A172 (cell line): ENCODE measurements at places on chromosomes 1 and 21.

DNA sequence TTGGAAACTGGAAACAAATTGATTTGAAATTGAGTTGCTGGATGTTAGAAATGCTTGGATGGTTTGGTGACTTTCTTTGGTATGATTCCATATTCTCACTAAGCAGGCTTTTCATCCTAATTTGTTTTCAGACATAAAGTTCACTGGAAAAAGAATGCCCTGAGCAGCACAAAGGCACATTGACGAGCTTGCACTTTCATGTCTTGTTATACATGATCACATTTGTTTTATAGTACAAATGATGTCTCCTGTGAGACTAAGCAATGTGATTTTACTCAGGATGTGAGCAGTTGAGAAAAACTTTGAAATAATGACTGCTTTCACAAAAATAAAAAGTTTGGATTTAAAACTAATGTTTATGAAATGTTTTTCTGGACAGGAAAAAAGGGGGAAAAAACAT is 63.6 kb downstream of the KCNT2 start:
- no peak for DNase-seq

- no peak for DNase-seq
Measured at GRCh38 chr1:173304529-173305227, 97.5 kb upstream of the TNFSF4 start.

- DNase-seq: no peak
Measured at GRCh38 chr1:223023863-223024262, 119.2 kb downstream of the TLR5 start.

GRCh38 chr1:157145076-157145475 is 6.9 kb upstream of the ETV3 start:
- no peak for DNase-seq

- peak; percentile 9 for DNase-seq
Measured at GRCh38 chr1:85450832-85451231, 14.1 kb downstream of the DDAH1 start.

DNA sequence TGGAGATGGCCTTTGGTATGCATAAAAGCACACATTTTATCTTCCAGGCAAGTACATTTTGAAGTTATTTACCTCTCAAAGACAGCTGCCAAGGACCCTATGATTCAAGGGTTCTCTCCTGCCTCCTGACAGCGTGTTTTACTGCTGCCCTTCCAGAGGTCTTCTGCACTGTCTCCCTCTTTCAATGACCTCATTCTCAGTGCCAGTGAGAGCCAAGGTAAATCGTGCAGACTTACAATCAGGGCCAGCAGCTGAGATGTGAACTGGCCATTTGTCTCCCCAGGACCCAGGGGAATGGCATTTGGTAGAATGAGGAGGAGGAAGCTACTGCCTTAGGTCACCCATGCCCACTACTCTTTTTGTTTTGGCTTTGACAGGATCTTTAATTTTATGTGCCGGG is 84.2 kb upstream of the FGGY start:
- no peak for DNase-seq

GRCh38 chr1:231969076-231969475 is 342.5 kb downstream of the DISC1 start:
- no peak for DNase-seq

- DNase-seq: peak; percentile 25
Measured at GRCh38 chr1:199948587-199949280, 78.8 kb upstream of the NR5A2 start.

GRCh38 chr1:98662356-98662670 is 792 bp downstream of the SNX7 start:
- DNase-seq: peak; percentile 33

- DNase-seq: no peak
Measured at GRCh38 chr1:77642196-77642595, 40.3 kb downstream of the ZZZ3 start.

GRCh38 chr1:231678011-231678432 is 51.4 kb downstream of the DISC1 start:
- no peak for DNase-seq

GRCh38 chr21:33211732-33212131 is 18.0 kb upstream of the IFNAR2 start:
- DNase-seq: no peak

GRCh38 chr1:30886710-30887428 is 21.7 kb downstream of the SDC3 start:
- no peak for DNase-seq

GRCh38 chr1:165501970-165502348 is 41.8 kb upstream of the LRRC52 start:
- DNase-seq: no peak

- DNase-seq: no peak
Measured at GRCh38 chr1:209160230-209160629, 423.3 kb upstream of the CAMK1G start.

DNA sequence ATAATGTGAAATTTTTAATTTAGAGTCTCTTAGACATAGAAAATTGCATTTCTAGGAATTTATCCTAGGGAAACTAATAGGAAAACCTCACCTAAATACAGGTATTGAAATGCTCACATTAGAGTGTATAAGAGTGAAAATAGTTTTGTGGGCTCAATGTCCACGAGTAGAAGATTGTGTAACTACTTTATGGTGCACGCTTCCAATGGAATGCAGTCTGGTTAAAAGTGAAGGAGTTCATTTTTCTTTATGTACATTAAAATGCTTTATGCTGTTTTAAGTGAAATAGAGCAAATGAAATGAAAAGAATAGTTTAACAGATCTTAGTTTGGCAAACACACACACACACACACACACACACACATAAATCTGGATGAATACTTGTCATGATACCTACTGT is 278.2 kb downstream of the USP25 start:
- DNase-seq: no peak

GRCh38 chr1:30411206-30411605 is 312.2 kb downstream of the MATN1 start:
- no peak for DNase-seq

DNA sequence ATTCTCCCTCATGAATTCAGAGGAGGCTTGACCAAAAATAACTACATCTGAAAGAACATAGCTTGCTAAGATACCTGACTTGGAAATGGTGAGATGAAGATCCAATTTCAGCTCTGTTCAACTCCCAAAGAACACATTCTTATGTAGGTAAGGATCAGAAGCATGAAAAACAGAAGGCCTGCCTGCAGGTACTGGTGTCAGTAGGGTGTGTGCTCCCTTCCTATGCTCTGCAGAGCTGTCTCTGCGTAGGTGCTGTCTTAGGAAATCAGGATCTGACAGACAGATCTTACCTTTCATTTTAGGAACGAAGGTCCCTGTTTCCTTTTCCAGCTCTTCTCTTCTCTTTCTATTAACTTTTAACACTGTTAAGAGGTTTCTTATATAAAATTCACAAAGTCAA is 5.6 kb upstream of the OR6K2 start:
- no peak for DNase-seq

- DNase-seq: no peak
Measured at GRCh38 chr21:41199588-41199987, 31.6 kb downstream of the BACE2 start.

DNA sequence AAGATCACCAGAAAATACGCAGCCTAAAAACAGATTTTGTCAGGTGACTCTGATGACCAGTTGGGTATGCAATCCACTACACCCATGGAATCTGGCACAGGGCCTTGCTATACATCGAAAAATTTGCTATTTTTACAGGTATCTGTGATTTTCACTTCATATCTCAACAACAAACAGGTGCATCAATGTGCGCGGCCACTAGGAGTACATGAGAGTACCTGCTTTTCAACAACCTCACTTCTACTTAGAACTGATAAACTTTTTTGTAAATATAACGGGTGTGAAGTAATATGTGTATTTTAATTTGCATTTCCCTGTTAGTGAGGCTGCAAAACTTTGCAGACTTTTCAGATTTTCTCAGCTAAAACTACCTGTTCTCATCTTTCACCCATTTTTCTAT is 80.8 kb downstream of the SLC45A1 start:
- no peak for DNase-seq
